ENCODE measurements at places on chromosomes 16 and 17.
A peak's percentile ranks its signal among the peaks of the same experiment; 100 is the strongest.

- no peak for DNase-seq
Measured at GRCh38 chr16:84459533-84459894, 44.9 kb downstream of the MEAK7 start.

- DNase-seq = no peak
Measured at GRCh38 chr17:42669977-42670788, 6.6 kb downstream of the PLEKHH3 start.

DNA sequence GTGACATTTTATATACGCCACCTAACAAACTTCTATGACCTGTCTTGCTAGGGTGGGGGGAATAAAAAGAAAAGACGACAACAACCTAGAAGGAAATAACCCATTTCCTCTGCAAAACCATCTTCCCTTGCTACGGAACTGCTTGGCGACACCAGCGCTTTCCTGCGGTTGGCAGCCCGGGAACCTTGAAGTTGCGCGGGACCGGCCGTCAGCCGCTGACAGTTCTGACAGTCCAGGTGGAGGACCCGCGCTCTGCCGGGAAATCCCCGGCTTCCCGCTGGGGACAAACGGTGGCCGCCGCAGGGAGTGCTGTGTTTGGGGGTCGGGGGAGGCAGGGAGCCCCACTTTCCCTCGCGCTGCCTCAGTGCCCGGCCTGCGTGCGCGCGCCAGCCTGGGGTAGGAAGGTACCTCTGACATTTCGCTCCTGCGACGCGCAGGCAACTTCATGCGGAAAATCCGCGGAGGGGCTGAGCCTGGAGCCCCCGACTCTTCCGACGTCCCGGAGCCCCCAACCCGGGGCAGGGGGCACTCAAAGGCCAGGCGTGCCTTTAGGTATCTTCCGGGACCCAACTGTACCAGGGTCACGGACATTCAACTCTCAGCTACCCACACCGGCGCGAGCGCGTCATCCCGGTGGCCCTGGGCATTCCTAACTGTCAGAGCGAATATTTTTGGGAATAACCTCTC lies 516 bp downstream of the SLC16A6 start:
- DNase-seq = no peak

- peak; percentile 54 for DNase-seq
Measured at GRCh38 chr16:29816694-29817441, 916 bp downstream of the PAGR1 start.

- peak; percentile 57 for DNase-seq
Measured at GRCh38 chr17:13513039-13513405, 88.7 kb downstream of the HS3ST3A1 start.

DNA sequence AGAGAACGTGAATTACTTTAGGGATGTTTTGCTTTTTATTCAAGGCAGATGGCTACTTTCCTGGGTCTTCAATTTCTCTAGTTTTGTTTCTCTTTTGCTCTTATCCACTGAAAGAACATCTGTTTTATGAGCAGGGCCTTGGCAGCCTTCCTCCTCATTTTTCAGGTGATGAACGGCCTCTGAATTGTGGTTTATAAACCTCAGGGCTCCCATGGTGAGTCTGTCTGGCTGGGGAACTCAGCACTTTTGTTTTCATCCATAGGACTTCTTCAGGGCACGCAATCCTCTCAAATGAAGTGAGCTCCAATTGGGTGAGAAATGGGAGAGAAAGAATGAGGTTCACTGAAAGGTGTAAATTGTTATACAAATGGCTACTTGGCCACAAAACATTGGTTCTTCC lies 186.4 kb upstream of the ERCC4 start:
- no peak for DNase-seq
